ENCODE measurements at places on chromosomes 13 and 19.

- peak; percentile 64 for DNase-seq
Observed at GRCh38 chr19:44643605-44644401, at the start of gene PVR. Gene PVR (plus strand): TSS chr19:44643910. CDS start chr19:44644097, 187 bp downstream.

- no peak for DNase-seq
Observed at GRCh38 chr13:73231471-73231870, 172.7 kb downstream of the KLF5 start.

GRCh38 chr19:34243876-34244578, 10.3 kb upstream of the GARRE1 start:
- no peak for DNase-seq

- no peak for DNase-seq
Observed at GRCh38 chr19:10945264-10945663, 15.6 kb upstream of the SMARCA4 start.

GRCh38 chr13:24148414-24149235, 11.9 kb upstream of the SPATA13 start:
- peak; percentile 100 for DNase-seq

- DNase-seq, result no peak
Observed at GRCh38 chr19:50517704-50518075, 4.0 kb upstream of the ASPDH start.

GRCh38 chr13:100075700-100076587, 12.9 kb upstream of the PCCA start:
- DNase-seq, result no peak

GRCh38 chr13:50720861-50721671, 122.4 kb downstream of the DLEU7 start:
- DNase-seq, result no peak

- DNase-seq, result peak; percentile 54
Observed at GRCh38 chr13:21047591-21048282, 13.6 kb downstream of the LATS2 start.

GRCh38 chr13:52815330-52815729, 33.1 kb downstream of the PCDH8 start:
- DNase-seq, result no peak

- no peak for DNase-seq
Observed at GRCh38 chr13:98783856-98784478, 31.5 kb upstream of the SLC15A1 start.

DNA sequence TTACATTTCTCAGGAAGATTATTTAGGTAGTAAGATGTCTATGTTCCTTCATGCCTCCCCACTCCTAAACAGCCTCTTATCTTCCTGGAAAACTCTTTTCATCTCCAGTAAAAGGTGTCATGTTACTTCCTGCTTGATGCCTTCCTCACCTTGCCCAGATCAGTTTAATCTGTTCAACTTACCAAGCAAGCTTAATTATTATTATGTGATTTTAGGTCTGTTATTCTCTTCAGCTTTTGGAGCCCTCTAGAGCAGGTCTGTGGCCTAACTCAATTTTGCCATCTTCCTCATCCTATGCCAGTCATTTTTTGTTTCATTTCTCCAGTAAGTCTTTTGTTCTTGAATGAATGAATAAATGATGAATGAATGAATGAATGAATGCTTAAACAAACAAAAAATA, 528.4 kb downstream of the DCT start:
- DNase-seq, result peak; percentile 45

- DNase-seq, result no peak
Observed at GRCh38 chr13:112984954-112985802, 16.2 kb downstream of the MCF2L start.

GRCh38 chr19:6412447-6413091, 12.0 kb downstream of the KHSRP start:
- DNase-seq, result no peak

- DNase-seq, result no peak
Observed at GRCh38 chr19:45250216-45250831, 747 bp upstream of the MARK4 start.
